ENCODE measurements at places on chromosomes 7 and 10.

DNA sequence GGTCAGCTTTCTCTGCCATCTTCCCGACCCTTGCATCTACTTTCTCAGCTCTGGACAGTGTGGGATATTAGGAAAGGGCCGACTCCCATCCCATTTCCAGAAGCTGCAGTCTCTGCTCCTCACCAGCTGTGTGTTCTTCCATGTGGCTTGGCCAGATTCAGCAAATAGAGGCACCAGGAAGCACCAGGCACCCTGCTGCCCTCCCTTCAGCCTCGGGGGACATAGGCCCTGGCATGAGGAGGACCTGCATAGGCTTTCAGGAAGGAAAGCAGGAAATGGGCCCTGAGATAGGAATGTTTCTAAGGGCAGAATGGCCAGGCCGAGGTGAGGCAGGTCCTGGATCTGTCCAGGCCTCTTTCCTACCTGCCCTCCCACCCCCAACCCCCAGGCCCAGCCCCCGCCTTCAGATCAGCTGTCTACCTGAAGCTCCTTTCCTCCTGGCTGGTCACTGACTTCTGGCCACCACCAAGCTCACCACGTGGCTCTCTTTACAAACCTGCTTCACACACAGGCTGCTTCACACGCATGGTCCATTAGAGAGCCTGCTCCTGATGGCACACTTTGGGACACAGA, 27.5 kb upstream of the PURB start:
- no peak for DNase-seq

DNA sequence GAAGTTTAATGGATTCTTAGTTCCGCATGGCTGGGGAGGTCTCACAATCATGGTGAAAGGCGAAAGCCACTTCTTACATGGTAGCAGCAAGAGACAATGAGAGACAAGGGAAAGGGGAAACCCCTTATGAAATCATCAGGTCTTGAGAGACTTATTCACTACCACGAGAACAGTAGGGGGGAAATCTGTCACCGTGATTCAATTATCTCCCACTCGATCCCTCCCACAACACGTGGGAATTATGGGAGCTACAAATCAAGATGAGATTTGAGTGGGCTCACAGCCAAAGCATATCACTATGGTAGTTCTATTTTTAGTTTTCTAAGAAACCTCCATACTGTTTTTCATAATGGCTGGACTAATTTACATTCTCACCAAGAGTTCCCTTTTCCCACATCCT, 36.7 kb downstream of the SPAM1 start:
- no peak for DNase-seq

DNA sequence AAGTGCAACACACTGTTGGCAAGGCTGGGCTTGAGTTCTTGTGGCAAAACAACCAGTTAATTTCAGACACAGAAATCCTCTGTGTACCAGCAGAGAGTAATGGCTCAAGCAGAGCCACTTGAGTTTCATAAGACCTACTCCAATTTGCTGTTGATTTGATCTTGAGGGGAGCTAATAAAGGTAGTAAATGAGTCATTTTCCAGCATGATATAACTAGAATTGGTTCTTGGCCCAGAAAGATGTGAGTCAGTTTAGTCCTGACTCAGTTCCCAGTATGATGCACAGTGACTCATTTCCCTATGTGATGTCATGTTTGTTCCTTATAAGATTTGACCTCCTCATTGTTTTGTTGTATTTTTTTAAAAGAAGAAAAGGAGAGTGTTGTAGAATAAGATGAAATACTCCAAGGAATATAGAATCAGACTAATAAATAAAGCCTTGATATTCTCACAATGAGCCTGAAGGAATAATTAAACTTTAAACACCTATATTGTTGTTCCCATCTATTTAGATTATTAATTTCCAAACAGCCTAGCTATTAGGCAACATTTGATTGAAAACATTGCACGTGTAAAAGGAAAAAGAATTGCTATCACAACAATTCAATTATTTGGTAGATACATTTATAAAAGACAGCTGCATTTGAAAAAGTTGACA, 186.2 kb downstream of the REEP3 start:
- DNase-seq = peak; percentile 54

GRCh38 chr10:38119038-38119437, 24.9 kb downstream of the ZNF37A start:
- no peak for DNase-seq

DNA sequence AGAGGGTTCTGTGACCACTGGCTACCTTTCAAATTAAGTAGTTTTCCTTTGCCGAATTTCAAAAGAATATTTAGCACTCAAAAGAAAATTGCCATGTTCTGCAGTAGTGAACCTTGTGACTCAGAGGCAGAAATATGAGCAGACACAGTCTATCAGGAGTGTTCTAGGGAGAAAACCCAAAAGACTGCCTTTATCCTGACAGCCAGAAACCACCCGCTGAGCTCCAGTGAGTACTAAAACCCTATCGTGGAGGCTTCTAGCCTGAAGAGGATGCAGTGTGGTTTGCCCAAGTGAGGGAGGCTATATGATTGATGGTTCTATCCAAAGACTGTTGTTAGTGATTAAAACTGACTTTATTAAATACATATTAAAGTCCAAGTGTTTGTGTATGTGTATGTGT, 21.9 kb downstream of the CHRM2 start:
- DNase-seq = no peak

DNA sequence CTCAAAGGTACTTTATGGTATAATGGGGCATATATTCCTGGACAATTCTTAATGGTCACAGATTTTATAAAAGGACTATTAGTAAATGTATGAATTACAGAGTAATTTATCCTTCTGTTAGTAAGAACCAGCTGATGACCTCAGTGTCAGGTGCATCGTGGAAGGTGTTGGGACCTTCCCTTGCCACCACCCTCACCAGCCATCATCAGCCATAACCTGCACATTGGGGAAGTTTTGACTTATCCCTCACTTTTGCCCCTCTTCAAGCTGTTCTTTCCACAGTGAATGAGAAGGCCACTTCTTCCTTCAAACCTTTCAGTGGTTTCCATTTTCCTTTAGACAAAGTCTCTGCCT, 52.2 kb downstream of the FIGNL1 start:
- no peak for DNase-seq

GRCh38 chr7:133795068-133795665, 332.0 kb upstream of the LRGUK start:
- DNase-seq = no peak

- peak; percentile 96 for DNase-seq
These were observed at the start of gene CLDN3 for GRCh38 chr7:73770002-73770859. Gene CLDN3, minus strand, starts transcription at chr7:73770270. Its CDS starts 221 bp downstream, at chr7:73770049.

DNA sequence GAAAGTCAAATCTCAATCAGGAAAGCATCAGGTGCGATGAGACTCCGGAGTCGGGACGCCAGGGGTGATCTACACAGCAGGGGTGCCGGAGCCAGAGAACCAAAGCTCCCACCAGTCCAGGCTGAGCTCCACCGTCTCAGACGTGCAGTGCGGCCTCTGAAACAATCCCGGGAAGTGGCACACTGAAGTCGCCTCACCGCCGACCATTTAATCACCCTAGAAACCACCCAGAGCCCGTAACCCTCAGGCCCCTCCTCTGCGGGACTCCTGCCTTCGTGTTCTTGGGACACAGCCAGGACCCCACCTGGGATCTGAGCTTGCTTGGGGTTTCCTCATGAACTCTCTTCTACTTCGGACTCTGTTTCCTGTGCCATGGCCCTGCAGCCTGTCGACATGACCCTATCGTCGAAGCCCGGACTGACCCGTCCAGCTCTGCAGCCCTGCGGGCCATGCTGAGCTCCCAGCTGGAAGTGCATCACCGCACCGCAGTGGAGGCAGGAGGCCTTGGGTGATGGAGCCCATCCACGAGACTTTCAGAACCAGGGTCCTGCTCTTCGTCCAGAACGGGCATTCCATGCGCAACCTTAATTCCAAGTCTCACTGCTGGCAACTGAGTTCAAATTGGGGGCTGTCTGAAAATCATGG, 266.4 kb downstream of the PTPRN2 start:
- no peak for DNase-seq

- DNase-seq = no peak
These were observed 173.2 kb upstream of the PRPS1L1 start for GRCh38 chr7:18200855-18201254.

GRCh38 chr10:14365266-14365665, 34.5 kb upstream of the FRMD4A start:
- DNase-seq = no peak

- DNase-seq = peak; percentile 55
These were observed 19.6 kb downstream of the AVPI1 start for GRCh38 chr10:97667463-97667862.

DNA sequence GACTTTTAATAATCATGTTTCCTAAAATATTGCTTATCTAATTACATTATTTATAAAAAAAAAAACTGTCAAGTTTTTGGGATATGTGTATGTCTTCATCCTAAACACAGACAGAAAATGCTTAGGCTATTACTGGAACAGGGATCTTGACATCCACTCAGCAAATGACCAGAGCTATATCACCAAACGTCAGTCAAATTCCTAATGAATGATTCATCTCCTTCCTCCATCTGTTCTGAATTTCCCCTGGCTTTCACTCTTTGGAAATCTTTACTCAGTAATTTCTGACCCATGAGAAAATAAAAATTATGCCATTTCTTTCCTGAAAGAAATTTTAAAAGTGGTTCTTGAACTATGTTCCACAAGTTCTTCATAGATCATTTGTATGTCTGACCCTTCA, 552.4 kb upstream of the KCND2 start:
- no peak for DNase-seq

GRCh38 chr7:53119514-53119941, 84.1 kb downstream of the POM121L12 start:
- DNase-seq = no peak

DNA sequence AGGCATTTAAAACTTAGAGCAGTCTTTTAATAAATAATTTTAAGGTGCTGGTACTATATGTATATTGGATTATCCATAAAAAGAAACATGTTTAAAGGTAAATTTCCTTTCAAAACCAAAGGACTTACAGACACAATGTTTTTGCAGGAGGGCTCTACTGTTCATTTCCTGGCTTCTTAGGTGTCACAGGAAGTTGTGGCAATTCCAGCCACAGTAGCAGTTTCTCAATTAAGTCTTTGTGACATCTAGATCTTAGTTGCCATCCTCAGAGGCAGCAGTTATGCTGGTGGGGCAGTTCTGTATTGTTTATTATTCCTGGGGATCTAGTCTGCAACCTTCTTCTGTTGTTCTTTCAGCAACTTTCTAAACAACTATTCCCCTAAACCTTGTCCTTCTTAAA, 460.1 kb downstream of the MAGI2 start:
- DNase-seq = no peak

DNA sequence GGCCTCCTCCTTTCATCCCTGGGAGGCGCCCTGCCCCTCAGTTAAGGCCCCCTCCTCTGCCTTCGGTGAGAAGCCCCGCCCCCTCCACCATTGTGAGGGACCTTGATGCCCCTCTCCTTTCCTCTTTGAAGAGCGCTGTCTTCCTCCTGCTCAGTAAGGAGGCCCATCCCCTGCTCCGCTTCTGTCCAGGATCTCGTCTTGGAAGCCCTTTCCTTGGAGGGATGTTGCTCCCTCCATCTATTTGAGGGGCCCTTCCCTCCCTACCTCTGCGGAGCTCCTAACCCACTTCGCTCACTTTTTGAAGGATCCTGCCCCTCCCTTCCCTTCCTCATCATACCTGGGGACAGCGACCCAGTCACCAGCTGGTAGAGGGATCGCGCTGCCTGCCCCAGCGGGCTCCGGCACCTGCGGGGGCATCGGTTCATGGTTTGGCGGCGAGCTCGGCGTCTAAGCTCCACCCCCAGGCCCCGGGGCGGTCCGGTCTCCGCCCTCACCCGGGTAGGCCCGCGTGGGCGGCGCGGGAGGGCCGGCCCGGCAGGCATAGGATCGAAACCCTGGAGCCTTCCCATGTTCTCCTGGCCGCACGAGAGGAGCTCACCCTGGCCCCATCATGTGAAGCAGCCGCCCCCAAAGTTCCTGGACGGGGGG, 4.1 kb downstream of the KCNIP2 start:
- DNase-seq = no peak

DNA sequence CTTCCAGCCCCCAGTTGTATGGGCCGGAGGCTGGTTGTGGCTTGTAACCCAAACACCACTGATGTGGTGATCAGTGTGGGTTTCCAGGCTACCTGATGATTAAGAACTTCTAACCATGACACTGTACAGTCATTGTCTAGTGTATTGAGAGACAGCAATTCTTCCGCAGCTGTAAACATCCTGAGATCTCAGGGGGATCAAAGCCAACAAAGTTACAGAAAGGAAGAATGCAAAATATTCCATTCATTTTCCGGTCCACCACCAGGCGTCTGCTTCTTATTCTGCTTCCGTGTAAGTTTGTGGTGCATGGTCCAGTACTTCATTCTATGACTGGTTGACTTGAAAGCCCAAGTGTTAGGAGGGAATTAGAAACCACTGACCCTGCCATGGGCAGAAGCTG, 10.3 kb upstream of the GLI3 start:
- no peak for DNase-seq

DNA sequence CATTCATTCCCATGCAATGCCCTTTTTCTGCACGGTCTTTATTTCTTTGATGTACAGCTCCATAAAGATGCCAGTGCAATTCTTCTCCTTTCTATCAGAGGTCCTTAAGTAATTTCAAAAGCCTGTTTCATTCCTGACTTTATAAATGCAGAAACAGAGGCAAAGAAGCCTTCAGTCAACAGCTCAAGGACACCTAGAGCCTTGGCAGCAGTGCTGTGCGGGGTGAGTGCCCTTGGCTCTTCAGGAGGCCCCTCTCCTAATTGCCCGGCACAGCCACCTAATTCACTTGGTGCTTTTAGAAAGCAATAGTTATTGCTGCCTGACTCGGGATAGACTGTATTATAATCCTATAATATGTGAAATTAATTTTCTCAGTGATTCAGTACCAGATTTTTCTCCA, 169.6 kb upstream of the KLF6 start:
- no peak for DNase-seq

- DNase-seq = no peak
These were observed 268.6 kb downstream of the BAMBI start for GRCh38 chr10:28945959-28946358.

- DNase-seq = no peak
These were observed 10.5 kb downstream of the CAV2 start for GRCh38 chr7:116509982-116510579.

- DNase-seq = no peak
These were observed 225.4 kb downstream of the USP6NL start for GRCh38 chr10:11386044-11386443.

- peak; percentile 52 for DNase-seq
These were observed 42.5 kb downstream of the LMTK2 start for GRCh38 chr7:98149116-98149692.

DNA sequence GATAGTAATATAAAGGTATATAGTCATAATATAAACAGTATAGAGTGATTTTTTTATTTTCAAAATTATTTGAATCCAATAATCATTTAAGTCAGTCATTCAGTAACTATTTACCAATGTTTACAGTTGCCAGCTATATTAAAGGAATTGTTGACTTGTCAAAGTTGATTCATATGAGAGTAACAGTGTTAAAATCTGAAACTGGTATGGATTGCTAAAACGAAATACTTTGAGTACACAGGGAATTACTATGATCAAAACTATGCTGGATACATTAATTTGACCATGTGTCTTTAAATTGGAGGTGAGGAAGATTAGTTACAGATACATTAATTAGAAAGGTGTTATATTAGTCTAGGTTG, 282.6 kb downstream of the ADK start:
- DNase-seq = no peak

DNA sequence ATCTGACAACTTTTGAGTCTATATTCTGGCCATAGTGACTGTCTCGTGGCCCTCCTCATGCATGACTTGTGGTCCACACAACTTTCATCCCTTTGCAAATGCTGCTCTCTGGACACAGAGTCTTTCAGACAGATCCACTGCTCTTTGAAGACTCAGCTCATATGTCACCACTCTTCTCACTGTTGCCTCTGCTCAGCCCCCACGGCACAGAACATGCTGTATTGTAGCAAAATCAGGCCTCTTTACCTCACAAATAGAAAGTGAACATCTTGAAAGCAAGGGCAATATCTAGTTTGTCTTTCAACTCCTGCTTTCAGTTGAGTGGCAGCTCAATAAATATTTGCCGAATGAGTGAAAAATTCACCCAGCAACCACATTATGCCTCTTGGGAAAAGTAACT, 443.5 kb downstream of the NRG3 start:
- DNase-seq = no peak

Data from large intestine (tissue), 12 donors.